ENCODE measurements at places on chromosomes 3 and 15. TPM values are rescaled to one million over a fixed set of nuclear protein-coding genes. Genes with fewer than 3 reads are reported as not detected.

NECTIN3 gene
- total RNA-seq = 1.3 TPM

CYP8B1 gene
- total RNA-seq = not detected

IL5RA gene
- total RNA-seq = not detected

PLCH1 gene
- 0.59 TPM for total RNA-seq

SENP5 gene
- total RNA-seq = 41.1 TPM

All from T-helper 2 cell treated with Interferon-gamma antibody and Interleukin-4, amounts not matched to agents 100 ng/mL and 5 ng/mL, for 36 hours (primary cell).